Immature natural killer cell (primary cell): ENCODE measurements at places on chromosomes 5 and 9.

DNA sequence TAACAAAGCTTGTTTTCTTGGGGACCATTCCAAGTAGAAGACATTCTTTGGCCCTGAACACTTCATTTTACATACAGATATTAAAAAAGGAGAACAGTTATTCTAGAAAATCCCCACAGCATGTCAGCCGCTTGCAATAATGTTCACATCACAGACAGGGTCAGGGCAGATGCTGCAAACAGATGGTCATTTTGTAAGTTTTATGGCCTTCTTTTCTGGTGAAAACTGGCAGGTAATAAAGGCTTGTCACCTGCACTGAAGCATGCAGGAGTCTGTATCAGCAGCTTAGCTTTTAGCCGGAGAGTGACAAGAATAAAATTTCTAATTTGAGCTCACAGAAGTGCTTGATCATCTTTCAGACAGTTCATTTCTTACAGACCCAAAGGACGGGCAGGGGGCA is 220.9 kb upstream of the DAP start:
- DNase-seq = no peak
- H3K36me3 ChIP-seq = no peaks in the 10 kb centered on the region
- H3K4me1 ChIP-seq = no peaks in the 10 kb centered on the region
- no peak overlapping the region for H3K4me3 ChIP-seq

- H3K27me3 ChIP-seq = peaks cover 9% of the 10 kb centered on the region
- H3K27ac ChIP-seq = peak overlapping the region; percentile 91
- DNase-seq = peak; percentile 46
- no peaks in the 10 kb centered on the region for H3K36me3 ChIP-seq
- H3K4me3 ChIP-seq = peak overlapping the region; percentile 96
- peaks cover 37% of the 10 kb centered on the region for H3K4me1 ChIP-seq
Measured at GRCh38 chr9:112334432-112334841, 1.0 kb upstream of the PTBP3 start.

GRCh38 chr5:71582945-71583584 is 4.1 kb upstream of the MCCC2 start:
- no peak for DNase-seq
- peaks cover 4% of the 10 kb centered on the region for H3K36me3 ChIP-seq
- no peak overlapping the region for H3K4me3 ChIP-seq
- peaks cover 14% of the 10 kb centered on the region for H3K4me1 ChIP-seq
- H3K27ac ChIP-seq = no peak overlapping the region
- no peaks in the 10 kb centered on the region for H3K27me3 ChIP-seq

- peak; percentile 75 for DNase-seq
- peaks cover 92% of the 10 kb centered on the region for H3K4me1 ChIP-seq
- peak overlapping the region; percentile 91 for H3K27ac ChIP-seq
- H3K27me3 ChIP-seq = peaks cover 9% of the 10 kb centered on the region
Measured at GRCh38 chr9:89448381-89448780, 49.5 kb downstream of the SEMA4D start.

GRCh38 chr9:4982721-4983482 is 2.2 kb upstream of the JAK2 start:
- H3K4me3 ChIP-seq = peak overlapping the region; percentile 20
- no peaks in the 10 kb centered on the region for H3K27me3 ChIP-seq
- no peak overlapping the region for H3K27ac ChIP-seq
- H3K36me3 ChIP-seq = no peaks in the 10 kb centered on the region
- DNase-seq = no peak

DNA sequence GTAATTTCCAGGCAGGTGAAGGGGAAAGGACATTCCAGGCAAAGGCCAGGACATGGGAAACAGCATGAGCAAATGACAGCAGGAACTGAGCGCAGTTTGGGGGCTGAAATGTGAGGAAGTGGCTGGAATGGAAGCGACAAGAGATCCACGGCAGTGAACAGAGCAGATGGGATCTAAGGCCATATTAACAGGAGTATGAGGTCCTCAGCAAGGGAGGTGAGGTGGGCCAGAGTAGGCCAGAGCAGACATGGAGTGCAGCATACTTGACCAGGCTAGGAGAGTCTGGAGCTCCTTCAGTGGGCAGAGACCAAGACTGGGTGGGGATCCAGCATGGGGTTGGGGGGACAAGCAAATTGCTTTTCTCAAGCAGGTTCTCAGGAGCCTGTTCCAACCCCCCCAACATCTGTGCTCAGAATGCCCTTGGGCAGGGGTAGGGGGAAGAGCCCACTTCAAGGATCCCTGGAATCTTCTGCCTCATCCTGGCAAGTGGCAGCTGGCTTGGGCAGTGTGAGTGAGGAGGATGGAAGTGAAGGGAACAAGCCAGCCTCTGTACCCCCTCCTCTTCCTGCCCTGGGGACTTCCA is 34.5 kb downstream of the DAB2IP start:
- no peaks in the 10 kb centered on the region for H3K36me3 ChIP-seq
- H3K4me1 ChIP-seq = no peaks in the 10 kb centered on the region
- no peak overlapping the region for H3K27ac ChIP-seq
- no peak overlapping the region for H3K4me3 ChIP-seq

DNA sequence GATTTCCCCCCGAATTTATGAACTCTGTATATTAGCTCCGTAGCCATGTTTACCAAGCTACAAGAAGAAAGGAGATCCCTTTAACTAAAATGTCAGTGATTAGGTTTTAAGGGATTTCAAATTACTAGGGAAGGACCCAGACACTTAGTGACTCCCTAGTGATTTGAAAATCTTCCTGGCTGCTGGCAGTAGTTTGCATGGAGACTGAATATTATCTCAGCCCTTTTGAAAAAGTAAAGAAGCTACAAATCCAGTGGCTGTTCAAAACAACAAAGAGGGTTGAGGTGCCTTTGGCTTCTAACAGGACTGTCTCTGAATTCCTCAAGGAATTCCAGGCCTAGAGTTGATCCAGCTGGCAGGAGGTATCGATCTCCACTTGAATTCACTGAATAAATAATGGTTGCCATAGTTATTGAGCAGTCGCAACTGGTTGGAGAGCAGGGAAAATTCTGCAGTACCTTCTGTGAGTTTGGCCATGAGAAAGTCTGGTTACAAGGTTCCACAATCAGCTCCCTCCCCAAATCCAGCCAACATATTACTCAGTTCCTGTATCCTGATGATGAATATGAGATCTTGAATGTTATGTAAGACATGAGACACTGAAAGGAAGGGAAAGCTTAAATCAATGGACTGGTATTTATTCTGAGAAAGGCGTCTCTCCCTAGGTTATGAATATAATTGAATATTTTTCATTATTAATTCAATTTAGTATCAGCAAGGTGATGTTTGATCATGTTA is 37.7 kb downstream of the NR4A3 start:
- H3K36me3 ChIP-seq = no peaks in the 10 kb centered on the region
- H3K4me3 ChIP-seq = no peak overlapping the region
- peaks cover 4% of the 10 kb centered on the region for H3K27me3 ChIP-seq
- no peak overlapping the region for H3K27ac ChIP-seq

GRCh38 chr5:53930457-53930856 is 370.0 kb downstream of the NDUFS4 start:
- H3K27me3 ChIP-seq = peaks cover 4% of the 10 kb centered on the region
- no peaks in the 10 kb centered on the region for H3K4me1 ChIP-seq
- H3K4me3 ChIP-seq = no peak overlapping the region
- H3K27ac ChIP-seq = no peak overlapping the region
- no peak for DNase-seq
- H3K36me3 ChIP-seq = no peaks in the 10 kb centered on the region

DNA sequence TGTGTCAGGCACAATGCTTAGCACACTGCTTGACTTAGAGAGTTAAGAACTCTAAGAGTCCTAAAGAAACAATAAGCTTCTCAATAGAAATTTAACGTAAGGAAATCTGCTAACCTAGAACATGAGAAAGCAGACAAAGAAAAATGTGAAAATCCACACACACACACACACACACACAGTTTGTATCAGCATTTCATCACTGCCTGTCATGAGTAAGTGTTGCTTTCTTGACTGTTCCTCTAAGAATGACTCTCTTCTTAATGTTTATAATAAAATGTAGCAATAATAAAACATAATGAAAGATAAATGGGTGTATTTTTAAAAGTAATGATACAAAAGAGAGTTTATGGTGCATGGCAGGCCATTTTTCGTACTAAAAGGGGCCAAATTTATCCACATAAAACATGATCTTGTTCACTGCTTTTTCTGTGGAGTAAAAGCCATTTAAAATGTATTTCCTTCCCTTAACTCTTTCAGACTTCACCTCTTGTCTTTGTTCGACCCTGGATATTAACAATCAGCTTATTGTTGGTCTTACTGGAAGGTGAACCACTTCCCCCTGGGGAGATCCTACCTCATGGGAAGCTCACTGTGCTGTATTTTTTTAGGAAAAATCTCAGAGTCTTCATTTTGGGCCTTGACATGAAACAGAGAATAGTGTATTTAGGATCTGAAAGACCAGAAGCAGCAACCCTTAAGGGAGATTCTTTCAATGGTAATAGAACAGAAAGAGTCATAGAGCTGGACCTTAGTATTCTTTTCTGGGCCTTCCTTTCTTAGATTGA is 107.3 kb upstream of the ANKRD55 start:
- H3K27ac ChIP-seq = no peak overlapping the region
- H3K4me3 ChIP-seq = no peak overlapping the region
- H3K27me3 ChIP-seq = peaks cover 19% of the 10 kb centered on the region
- H3K36me3 ChIP-seq = peaks cover 6% of the 10 kb centered on the region
- DNase-seq = no peak
- H3K4me1 ChIP-seq = no peaks in the 10 kb centered on the region

DNA sequence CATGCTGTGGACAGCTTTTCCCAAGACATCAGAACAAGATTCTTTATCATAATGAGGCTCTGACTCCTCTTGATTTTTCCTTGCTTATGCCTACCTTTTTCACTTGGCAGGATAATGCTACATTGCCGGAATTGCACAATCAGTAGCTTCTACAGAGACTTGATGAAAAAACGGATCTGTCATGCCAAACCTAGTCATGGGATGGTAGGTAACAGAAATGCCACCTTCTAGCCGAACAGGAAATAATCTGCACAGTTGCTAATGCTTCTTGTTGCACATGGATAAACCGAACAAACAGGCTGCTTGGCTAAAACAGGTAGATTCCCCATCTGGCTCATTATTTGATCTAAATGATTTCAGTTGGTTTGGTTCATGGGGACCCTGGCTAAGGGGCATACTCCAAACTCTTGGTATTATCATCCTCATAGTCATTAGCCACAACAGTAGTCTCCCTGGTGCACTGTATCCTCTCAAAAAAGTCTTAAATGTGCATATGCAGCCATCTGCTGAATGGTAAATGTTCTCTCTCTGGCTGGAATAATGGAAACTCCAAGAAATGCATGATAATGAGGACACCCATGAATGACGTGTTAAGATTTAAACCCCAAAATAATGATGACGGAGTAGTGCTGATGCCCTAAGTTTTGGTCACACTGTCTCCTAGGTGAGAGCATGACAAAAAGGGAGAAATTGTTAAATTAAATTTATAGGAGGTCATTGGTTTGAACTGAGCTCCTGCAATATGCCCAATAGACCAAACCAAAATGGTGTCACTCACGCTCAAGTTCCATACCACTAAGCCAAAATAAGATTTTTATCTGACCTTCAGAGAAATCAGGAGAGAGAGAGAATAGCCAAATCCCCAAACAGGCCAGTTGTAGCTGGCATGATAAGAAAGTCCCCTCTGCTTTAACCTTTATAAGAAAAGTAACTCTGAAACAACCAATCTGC is 47.0 kb downstream of the RAPGEF1 start:
- DNase-seq = no peak
- H3K27ac ChIP-seq = peak overlapping the region; percentile 84
- no peaks in the 10 kb centered on the region for H3K27me3 ChIP-seq
- H3K4me3 ChIP-seq = peak overlapping the region; percentile 67
- no peaks in the 10 kb centered on the region for H3K36me3 ChIP-seq

- no peak for DNase-seq
- no peaks in the 10 kb centered on the region for H3K4me1 ChIP-seq
- no peaks in the 10 kb centered on the region for H3K27me3 ChIP-seq
- H3K4me3 ChIP-seq = no peak overlapping the region
- no peaks in the 10 kb centered on the region for H3K36me3 ChIP-seq
Measured at GRCh38 chr9:3087697-3088096, 243.8 kb upstream of the PUM3 start.

- peaks cover 3% of the 10 kb centered on the region for H3K27me3 ChIP-seq
- H3K4me1 ChIP-seq = peaks cover 25% of the 10 kb centered on the region
- no peak for DNase-seq
Measured at GRCh38 chr9:121206516-121207370, 5.1 kb upstream of the RAB14 start.

DNA sequence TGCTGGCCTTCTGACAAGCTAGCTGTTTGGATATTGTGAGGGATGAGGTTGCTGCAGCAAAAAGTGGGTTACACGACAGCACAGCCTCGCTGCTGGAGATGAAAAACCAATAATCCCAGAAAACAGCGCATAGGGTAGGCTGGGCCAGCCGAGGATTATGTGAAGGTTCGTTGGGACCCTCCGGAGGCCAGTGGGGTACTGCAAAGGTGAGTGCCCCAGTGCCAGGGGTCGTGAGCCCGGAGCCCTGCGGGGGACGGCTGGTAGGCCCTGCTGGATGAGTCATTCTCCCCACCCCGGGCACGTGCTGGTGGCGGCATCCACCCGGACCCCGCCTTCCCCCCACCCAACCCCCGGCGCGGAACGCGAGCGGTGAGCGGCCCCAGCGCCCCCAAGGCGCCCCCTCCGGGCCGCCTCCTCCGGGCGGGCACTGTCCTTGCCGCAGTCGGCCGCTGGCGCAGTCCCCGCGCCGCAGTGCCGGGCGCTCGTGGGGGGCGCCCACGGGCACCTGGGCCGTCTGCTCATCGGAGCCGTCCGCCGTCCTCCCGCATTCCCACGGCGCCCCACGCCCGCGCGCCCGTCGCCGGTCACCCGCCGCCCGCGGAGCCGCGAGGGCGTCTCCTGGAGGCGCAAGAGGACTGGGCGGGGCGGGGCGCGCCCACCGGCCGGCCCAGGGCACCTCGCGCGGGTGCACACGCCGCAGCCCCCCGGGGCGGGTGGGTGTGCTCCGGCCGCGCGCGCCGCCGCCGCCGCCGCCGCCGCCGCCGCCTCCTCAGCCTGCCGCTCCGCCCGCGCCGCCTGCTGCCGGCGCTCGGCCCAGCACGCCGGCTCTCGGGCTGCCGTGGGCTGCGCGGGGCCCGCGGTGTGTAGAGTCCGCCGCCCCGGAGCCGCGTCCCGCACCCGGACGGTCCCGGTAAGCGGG is at the start of gene PHF24:
PHF24 (plus strand) TSS at position 794 of the 919 bp plus-strand sequence. CDS start 13,014 bp downstream, outside the sequence.
- H3K36me3 ChIP-seq = no peaks in the 10 kb centered on the region
- H3K27ac ChIP-seq = no peak within 1 kb of the TSS
- no peaks in the 10 kb centered on the region for H3K4me1 ChIP-seq
- peak within 1 kb of the TSS; percentile 56 for H3K4me3 ChIP-seq
